ENCODE measurements at places on chromosomes 12 and 14.

GRCh38 chr14:103519043-103519836 lies 3.4 kb downstream of the CKB start:
- peak; percentile 76 for DNase-seq

GRCh38 chr12:25811656-25812126 lies 146.8 kb upstream of the RASSF8 start:
- DNase-seq: no peak

DNA sequence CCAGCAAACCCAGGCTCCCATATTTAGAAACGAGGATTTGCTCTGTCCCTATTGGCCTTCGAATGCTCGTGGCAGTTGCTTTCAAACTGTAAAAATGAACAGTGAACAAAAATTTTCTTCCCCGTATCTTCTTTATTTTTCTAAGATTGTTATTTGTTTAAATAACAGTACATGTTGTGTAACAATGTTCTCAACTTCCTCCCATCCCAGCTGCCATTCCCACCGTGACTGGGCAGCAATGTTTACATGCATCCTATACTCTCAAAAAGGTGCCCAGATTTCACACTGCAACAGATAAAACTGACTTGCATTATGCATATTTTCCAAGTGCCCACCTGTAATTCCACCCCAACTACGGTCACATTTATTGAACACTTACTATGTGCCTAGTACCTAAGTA lies 12.8 kb downstream of the VCPKMT start:
- DNase-seq: no peak

DNA sequence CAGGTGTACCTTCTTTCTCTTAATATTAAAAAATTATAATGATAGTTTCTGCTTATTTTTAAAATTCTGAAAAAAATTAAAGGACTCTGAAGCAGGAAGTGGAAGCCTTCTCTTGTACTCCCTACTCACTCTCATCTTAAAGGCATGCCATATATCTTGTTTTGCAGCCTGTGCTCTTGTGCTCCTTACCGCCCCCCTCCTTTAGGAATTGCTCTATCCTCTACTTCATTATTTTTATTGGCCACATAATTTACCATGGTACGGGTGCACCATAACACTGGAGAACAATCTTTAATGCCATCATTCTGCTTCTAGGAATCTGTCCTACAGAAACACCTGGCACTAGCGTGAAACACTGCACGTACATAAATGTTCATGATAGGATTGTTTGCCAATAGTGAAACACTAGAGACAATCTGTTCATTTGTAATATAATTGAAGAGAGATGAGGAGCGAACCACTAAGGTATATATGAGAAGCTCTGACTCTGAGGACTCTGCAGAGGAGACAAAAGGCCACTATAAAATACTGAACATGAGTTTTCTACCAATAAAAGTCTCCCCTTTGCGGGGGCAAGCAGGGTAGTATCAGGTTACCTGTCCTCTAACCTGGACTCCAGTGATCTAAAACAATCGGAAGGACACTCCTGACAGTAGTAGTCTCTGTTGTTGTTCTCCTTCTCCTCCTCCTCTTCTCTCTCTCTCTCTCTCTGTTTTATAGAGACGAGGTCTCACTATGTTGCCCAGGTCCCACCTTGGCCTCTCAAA lies 6.3 kb upstream of the NYNRIN start:
- peak; percentile 91 for DNase-seq

DNA sequence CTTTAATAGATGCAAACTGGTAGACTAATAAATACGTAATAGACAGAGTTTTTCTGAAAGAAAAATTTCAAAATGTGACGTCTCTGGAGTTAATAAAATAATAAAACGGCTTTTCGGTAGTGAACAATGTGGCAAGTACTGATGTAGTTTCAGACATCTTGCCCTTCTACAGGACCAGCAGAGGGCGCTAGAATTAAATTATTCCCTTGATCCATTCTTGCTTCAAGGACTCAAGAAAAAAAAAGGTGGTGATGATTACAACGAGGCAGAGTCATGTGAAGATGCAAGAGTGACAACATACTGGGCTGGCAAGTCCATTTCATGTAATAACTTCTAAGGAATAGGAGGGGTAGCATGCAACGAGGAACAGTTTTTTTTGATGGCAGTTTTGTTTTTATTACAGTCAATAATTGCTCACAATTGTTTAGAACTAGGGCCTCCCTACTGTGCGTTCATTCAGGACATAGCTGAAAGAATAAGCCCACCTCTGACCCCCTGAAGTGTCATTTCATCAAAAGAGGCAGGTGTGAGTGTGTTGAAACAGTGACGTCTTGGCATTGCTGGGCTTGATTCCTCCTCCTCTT lies 101.0 kb upstream of the GZMB start:
- peak; percentile 60 for DNase-seq

DNA sequence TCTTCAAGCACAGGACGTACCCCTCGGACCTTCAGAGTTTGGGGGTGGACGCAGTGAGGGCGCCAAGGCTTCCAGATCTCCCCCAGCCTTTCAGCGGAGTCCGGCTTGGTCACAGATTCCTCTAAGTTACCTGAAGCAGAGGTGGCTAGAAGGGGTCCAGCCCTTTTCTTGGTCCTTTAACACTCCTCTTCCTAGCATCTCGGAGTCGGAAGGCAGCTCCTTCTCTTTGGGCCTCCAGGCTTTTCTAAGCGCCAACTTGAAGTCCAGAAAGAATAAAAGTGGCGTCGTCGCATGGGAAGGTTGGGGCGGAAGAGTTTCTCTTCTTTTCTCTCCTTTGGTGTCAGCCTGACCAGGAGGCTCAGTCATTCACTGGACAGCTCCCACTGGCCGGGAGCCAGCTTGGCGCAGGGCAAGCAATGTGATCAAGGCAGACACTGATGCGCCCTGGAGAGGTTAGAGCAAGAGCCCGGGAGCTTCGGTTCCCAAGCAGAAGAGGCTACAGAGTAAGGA lies 9.6 kb downstream of the OR6S1 start:
- peak; percentile 79 for DNase-seq

- no peak for DNase-seq
Observed at GRCh38 chr14:72714871-72715214, 179.1 kb downstream of the DPF3 start.

GRCh38 chr12:109731806-109732205 lies 18.2 kb downstream of the FAM222A start:
- no peak for DNase-seq
